ENCODE measurements at places on chromosomes 6 and 20.

GRCh38 chr20:25402583-25402982 lies 4.9 kb upstream of the GINS1 start:
- DNase-seq: no peak

DNA sequence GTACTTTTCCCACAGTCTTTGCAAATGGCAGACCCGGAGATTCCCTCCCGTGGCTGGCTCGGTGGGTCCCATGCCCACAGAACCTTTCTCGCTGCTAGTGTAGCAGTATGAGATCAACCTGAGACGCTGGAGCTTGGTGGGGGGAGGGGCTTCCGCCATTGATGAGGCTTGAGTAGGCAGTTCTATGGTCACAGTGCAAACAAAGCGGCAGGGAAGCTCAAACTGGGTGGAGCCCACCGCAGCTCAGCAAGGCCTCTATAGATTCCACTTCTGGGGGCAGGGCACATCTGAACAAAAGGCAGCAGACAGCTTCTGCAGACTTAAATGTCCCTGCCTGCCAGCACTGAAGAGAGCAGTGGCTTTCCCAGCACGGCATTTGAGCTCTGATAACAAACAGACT lies 186.0 kb upstream of the KCNK16 start:
- DNase-seq: no peak

- DNase-seq: no peak
Observed at GRCh38 chr6:90478278-90478677, 108.6 kb downstream of the MAP3K7 start.

DNA sequence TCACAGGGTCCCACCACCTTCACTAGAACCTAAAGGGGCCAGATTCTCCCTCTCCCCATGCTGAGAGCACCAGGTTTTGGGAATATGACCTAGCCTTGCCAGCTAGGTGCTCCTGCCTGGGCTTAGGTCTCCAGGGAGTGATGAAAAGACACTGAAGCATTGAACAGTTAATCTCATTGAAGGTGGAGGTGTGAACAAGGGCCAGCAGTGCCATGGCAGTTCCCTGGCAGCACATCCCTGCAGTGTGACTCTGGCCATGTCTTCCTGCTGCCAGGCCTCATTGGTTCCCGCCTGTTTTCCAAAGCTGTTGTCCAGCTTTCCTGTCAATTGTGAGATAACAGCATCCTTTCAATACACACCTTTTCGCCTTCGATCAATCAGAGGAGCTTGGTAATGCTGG lies 10.9 kb downstream of the PPIL6 start:
- DNase-seq: no peak

GRCh38 chr6:140311146-140311545 lies 936.7 kb upstream of the CITED2 start:
- no peak for DNase-seq

GRCh38 chr6:70304616-70305015 lies 1.7 kb upstream of the COL9A1 start:
- DNase-seq: no peak

DNA sequence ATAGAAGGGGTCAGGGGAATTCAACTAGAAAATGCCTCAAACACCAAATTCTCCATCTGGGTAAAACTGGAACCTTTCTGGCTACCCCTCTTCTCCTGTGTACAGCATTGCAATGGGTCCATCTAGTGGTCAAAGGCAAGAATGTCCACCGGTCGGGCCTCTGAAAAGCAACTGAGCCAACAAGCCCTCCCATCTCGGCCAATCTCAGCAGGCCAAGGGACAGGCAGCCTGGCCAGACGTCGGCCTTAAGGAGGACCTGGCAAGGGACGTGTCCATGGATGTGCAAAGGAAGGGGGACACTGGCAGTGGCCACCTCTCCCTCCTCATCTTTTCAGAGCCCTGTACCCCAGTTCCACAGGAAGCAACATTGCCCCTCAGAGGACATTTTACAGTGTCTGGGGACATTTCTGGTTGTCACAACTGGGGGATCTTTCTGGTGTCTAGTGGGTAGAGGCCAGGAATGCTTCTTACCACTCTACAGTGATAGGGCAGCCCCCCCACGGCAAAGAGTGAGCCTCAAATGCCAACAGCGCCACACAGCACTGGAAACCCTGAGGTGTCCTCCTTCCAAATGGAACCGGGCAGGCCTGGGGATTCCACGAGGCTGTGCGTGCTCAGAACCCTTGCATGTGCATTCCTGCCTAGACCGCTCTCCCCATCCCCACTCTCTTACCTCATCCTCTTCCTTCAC lies 99.8 kb upstream of the FOXA2 start:
- DNase-seq: no peak

- DNase-seq: no peak
Observed at GRCh38 chr20:38834868-38835267, 29.4 kb downstream of the PPP1R16B start.

Data from stimulated activated CD8-positive, alpha-beta memory T cell treated with anti-CD3 and anti-CD28 coated beads, Interleukin-7, amount 100 ng/mL, for 1 hour (primary cell).